Activated CD8-positive, alpha-beta memory T cell treated with anti-CD3 and anti-CD28 coated beads for 48 hours (primary cell): ENCODE measurements at places on chromosomes 7 and 10.

DNA sequence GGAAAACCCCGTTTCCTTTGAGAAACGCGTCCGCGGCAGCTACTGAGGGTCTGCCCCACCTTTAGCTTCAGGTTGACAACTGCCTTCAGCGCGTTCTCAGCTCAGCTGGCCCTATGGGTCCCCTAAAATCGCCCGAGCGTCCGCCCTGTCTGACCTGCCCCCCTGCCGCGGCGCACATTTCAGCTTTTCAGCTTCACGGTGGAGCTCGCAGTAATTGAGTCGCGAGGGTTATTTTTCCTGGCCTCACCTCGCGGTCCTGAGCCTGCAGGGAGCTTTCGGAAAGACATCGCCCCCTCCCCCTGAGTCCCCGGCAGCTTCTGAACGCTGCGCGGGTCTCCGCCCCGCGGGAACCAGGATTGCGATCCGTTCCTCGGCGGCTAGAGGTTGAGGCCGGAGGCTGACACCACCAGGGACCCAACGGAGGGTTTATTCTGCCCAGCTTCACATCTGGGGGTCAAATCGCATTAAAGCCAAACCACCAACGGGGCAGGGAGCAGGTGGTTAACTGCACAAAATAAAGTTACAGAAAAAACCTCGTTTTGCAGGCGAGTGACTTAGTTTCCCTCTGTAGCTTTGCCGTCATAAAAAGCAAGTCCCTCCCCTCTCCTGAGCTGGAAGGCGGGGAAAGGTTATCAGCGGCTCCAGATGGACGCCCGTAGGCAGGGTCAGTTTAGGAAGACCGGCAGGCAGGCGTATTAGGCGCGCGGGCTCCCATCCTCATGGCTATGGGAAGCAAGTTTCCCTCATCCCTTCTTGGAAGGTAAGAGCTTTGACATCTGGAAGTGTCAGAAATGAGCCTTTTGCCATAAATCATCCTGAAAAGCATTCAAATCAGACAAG, 11.0 kb downstream of the TWIST1 start:
- no peak for DNase-seq

DNA sequence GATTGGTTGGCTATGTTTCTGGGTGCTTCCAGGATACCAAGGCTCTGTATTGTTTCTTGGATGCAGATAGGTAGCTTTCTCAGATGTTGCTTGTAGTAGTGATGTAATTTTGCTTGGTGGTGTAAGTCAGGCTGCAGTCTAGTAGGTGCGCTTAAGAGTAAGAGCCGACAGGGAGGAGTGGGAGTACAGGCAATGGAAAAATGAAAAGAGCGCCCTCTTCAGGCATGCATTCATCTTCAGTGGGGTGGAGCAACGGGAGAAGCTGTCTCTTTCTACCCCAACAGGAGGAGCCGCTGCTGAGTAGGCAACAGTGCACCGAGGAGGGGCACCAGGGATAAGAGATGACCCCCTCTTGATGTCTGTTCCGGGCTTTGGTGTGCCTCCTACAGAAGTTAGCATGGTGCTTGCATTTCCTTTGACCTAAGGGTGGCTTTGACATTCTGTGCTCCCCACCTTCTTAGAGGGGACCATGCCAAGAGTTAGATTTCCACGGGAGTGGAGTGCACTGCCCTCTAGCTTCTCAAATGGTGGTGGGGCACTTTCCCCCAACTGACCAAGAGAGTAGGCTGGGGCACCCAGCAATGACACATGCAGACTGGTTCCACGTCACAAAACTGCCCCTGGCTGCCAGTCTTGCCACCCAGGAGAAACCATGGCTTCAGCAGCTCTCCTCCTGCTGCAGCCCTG, 56.1 kb downstream of the ZNF783 start:
- no peak for DNase-seq

DNA sequence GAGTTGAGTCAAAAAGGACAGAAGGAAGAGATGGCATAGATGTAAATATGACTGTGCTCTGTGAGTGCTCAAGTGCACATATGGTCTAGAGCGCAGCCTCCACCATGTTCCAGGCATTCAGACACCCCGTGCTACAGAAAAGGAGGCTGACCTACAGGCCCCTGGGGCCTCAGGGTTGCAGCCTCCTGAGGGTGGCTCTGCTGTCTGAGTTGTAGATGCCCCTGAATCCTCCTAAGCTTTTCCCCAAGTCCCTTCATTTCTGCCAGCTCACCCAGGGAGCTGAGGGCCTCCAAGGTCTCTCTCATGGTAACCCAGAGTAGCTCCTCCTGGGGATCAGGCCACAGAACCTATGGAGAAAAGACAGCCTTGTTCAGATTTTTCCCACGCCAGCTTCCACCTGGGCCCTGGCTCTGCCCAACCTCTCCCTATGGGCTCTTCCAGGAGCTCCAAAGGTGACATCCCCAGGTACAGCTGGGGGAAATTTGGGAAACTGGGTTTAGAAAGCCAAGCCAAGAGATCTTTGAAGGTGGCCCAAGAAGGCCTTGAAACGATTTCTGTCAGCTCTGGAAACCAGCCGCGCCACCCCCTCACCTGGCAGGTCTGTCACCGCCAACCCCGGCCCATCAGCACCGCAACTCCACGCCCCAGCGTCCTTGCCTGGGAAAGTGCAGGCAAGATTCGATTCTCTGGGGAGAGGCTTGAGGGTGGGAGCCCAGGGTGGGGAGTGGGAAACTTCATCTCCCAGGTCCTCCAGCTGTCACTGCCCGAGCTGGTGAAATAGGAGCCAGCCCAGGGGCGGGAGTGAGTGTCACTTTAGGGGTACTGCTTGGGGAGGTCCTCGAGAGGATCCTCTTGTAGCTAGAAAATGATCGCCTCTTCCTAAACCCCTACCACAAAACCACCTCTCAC, 2.4 kb downstream of the ZNF467 start:
- DNase-seq: no peak

- DNase-seq: no peak
Observed at GRCh38 chr10:122232769-122233168, 38.3 kb upstream of the BTBD16 start.

GRCh38 chr7:122715183-122715582, 12.5 kb upstream of the RNF148 start:
- no peak for DNase-seq

- DNase-seq: no peak
Observed at GRCh38 chr10:103853428-103854264, 1.7 kb downstream of the SH3PXD2A start.
